ENCODE measurements at places on chromosomes 1 and 21.

GRCh38 chr1:27990920-27991537 lies 31.3 kb downstream of the XKR8 start:
- no peak for DNase-seq

DNA sequence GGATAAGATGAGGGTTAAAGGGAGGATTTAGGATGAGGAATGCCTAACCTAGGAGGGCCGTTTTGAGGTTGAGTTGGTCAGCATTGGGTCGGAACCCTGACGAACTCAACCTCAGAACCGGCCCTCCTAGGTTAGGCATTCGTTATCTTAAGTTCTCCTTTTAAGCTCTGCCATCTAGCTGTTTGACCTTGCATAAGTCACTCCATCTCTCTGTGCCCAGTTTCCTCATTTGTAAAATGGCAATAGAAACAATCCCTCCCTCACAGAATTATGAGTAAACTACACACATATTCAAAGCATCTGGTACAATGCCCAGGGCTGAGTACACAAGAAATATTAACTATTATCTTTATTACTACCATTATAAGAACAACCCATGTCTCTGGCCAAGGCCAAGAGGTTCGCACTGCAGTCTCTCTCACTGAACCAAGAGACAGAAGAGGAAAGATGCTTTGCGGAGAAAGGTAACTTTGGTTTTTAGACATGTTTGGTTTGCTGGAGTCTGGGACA lies 4.8 kb downstream of the ABCB10 start:
- no peak for DNase-seq

- DNase-seq, result no peak
Observed at GRCh38 chr1:26618561-26618960, 77.3 kb upstream of the ARID1A start.

DNA sequence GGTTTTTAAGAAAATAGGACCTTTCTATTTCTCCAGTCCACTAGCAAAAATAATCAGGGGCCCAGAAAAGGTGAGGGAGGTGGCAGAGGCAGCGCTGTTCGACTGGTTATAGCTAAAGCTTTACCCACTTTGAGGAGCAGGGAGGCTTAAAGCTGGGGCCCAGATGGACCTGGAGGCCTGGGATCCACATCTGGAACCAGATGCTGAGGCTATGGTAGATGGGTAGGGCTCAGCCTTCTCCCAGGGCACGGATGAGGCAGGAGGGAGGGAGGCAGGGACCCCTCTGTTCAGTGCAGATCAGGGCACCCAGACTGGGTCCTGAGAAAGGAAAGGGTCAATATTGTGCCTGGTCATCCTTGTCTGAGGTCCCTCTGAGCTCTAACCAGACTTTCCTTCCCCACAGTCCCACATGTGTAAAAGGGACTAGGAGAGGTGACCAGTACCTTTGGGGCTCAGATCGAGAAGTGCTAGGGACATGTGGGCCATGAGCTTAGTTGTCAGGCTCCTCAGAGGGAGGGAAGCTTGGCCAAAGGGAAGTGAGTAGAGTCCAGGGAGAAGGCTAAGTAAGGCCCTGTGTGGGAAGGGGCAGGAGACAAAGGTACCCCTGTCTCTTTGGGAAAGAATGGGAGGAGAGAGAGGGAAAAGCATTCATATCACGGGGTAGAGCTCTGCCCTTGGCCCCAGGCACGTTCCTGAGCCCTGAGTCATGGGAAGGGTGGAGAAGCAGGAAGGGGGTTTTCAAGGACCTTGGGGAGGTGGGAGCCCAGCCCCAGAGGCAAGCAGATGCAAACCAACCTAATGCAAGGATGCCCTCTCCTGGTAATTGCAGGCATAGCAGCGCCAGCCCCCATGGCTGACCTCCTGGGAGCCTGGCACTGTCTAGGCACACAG lies 15.4 kb downstream of the LMNA start:
- DNase-seq, result no peak

DNA sequence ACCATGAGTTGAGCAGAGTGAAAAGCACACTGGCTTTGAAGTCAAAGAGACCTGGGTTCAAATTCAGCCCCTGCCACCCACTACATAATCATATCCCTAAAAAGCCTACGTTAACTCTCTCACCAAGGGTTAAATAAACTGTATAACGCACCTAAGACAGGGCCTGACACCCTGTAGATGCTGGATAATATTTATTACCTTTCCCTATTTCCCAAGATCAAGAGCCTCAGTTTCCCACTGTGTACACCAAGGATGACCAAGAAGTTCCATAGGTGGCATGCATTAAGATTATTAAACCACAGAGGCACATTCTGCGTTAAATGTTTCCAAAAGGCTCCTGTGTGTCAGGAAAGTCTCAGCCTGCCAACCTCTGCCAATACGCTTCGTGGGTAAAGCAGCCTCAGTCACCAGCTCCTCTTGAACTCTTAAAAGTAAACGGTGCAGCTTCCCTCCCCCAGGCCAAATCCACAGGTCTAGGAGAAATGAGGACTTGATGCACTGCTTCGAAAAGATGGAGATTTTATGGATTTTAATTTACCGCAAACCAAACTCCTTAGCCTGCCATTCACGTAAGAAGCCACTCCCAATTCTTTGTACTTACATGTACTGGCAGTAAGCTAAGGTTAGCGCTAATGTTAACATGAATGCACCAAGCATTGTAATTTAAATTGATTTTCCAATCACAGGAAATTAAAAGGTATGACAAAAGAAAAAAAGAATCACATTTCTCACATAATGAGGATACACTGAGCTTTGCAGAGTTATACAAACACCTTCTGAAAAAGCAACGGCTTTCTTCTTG lies 2.6 kb downstream of the USP24 start:
- DNase-seq, result no peak

DNA sequence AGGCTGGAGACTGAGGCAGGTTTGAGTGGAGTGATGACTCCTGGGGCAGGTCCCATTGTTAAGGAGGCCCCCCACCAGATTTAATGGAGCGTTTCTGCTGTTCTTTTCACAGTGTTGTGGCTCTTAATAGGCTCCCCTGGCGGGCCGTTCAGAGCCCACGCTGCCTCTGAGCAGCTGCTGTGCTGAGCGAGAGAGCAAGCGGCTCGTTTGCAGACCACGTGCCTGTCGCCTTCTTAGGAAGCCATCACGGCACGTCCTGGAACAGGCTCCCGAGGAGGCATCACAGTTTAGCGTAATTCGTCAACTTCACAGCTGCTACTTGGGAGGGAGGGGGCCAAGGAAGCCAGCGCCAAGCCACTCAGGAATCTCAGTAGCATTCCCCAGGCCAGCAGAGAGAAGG lies 70.5 kb upstream of the CTTNBP2NL start:
- no peak for DNase-seq

- no peak for DNase-seq
Observed at GRCh38 chr1:106502659-106503058, 553.8 kb upstream of the PRMT6 start.

DNA sequence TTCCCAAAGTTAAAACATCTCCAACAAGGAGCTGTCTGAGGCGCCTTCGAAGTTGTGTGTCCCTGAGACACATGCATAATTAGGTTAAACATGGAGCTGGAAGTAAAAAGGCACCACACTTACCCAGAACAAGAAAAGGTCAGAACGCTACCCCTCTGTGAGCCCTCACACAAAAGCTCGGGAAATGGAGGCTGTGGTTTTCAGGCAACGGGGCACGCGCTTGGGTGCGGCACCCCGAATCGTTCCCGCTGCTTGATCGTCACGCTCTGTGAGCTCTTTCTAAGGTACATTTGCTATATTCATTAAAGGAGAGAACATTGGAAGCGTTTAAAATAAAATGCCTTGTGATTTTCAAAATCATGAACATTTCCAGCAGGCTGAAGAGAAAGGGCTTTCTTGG lies 12.5 kb downstream of the CAPN8 start:
- no peak for DNase-seq

DNA sequence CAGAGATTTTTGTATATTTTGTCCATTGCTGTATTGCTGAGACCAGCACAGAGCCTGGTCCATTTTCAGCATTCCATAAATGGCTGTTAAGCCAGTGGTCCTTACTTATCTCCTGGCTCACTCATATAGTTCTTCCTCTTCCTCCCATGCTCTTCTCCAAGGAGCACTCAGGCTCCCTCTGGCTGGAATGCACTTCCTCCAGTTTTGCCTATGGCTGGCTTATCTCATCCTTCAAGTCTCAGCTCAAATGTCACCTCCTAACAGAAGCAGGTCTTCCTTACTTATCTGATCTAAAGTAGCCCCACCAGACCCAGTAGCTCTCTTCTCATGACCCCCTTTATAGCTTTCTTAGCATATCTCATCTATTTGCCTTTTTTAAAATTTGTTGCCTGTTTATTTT lies 146.9 kb downstream of the SLC30A10 start:
- no peak for DNase-seq

GRCh38 chr1:42152119-42152518 lies 1.1 kb upstream of the GUCA2B start:
- no peak for DNase-seq

- no peak for DNase-seq
Observed at GRCh38 chr1:55402142-55402541, 187.0 kb upstream of the USP24 start.

DNA sequence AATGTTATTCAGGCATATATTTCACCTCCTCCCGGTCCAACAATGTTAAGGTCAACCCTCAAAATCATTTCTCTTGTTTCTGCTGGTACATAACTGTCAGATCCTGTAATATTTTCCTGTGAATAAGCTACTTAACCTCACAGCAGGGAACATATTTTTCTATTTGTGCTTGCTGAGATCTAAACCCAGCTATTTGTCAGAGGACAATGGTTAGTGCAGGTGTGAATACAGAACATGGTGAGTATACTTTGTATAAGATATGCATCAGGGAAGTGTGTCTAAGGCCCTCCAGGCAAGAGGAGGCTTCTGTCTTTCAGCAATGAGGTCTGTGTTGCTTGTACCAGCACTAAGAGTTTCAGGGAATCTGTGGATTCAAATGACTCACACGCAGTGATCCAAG lies 970.6 kb downstream of the NCAM2 start:
- DNase-seq, result no peak

- no peak for DNase-seq
Observed at GRCh38 chr1:184225283-184226099, 161.3 kb upstream of the C1orf21 start.

- no peak for DNase-seq
Observed at GRCh38 chr1:151944126-151944856, 35.0 kb upstream of the THEM4 start.

DNA sequence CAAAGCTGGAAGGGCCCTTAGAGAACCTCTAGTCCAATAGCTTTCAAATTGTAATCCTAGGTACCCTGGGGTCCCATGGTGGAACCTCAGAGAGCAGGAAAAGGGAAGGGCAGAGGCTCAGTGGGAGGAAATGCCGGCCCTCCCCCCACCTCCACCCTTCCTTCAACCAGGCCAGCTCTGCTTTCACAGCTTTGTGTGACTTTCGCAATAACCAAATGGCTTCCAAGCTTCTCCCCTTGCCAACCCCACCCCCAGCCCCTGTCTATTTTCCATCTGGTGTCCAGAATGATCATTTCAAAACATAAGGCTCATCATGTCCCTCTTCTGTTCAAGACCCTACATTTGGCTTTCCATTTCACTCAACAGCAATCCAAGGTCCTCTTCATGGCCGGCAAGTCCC lies 74.4 kb downstream of the CD58 start:
- no peak for DNase-seq

All from SIG-M5 (cell line).